ENCODE measurements at places on chromosomes 1 and 21. TPM values are rescaled to one million over a fixed set of nuclear protein-coding genes. Genes with fewer than 3 reads are reported as not detected.

KCNE2 gene
- not detected for total RNA-seq

OR2T33 gene
- total RNA-seq = 0.18 TPM

SPRR1B gene
- not detected for total RNA-seq

DNA sequence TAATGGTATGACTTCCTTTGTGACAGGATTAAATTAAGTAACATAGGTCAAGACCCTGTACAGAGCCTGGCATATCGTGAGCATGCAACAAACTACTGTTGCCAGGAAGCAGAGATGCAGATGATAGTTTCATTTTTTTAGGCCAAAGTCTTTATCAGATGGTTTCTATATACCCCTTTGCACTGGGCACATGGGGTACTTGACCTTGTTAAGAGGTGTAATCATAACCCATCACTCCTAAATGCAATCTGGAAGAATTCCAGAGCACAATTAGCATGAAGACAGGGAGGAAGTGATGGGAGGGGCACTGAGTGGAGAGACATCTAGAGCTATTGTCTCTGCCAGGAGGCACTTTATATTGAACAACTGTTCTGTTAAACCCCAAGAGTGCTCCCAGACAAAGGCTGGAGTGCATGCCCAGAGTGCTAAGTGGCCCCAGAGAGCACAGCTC, 22.1 kb downstream of the ZBTB17 start:
- no peaks in the 10 kb centered on the region for H3K27me3 ChIP-seq
- peak overlapping the region; percentile 60 for H3K27ac ChIP-seq
- peaks cover 35% of the 10 kb centered on the region for H3K4me1 ChIP-seq
- no peaks in the 10 kb centered on the region for H3K36me3 ChIP-seq

DNA sequence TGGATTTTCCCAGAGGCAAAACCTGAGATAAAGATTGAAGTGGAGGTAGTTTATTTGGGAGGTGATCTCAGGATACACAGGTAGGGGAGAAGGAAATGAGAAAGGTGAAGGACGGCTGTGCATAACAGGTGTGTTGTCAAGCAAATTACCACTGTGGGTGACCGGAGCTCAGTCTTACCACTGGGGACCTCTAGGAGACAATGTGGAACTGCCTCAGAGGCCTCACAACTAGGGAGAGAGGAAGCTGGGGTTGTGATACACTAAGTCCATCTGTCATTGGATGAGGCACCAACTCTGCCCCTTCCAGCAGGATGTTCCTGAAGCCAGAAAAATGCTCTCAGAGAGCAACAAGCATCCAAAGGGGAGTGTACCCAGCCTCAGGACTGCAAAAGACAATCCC, 32.6 kb downstream of the GRIK3 start:
- no peaks in the 10 kb centered on the region for H3K4me1 ChIP-seq
- DNase-seq = no peak
- no peaks in the 10 kb centered on the region for H3K36me3 ChIP-seq
- peaks cover 18% of the 10 kb centered on the region for H3K27me3 ChIP-seq
